ENCODE measurements at places on chromosomes 4 and X.

GRCh38 chrX:43666311-43666912 is 10.3 kb downstream of the MAOA start:
- H3K36me3 ChIP-seq = no peaks in the 10 kb centered on the region
- no peak overlapping the region for H3K27ac ChIP-seq
- H3K4me3 ChIP-seq = no peak overlapping the region
- H3K27me3 ChIP-seq = no peaks in the 10 kb centered on the region

DNA sequence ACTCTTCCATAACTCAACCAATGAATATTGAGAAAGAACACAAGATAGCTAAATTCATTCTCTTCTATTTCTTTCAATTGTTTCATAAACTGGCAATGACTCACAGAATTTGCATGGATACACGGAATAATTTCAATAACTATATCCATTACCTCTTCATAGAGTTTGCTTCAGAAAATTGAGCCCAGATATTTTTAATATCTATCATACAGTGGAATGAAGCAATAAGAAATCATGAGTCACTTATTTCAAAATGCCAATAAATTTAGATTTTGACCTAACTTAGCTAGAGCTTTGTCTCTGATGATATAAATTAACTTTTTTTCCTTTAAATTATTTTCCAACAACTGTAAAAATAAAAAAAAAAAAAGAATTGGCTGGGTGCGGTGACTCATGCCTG is 22.2 kb upstream of the MANBA start:
- H3K4me1 ChIP-seq = no peaks in the 10 kb centered on the region
- H3K27me3 ChIP-seq = no peaks in the 10 kb centered on the region
- H3K36me3 ChIP-seq = no peaks in the 10 kb centered on the region

DNA sequence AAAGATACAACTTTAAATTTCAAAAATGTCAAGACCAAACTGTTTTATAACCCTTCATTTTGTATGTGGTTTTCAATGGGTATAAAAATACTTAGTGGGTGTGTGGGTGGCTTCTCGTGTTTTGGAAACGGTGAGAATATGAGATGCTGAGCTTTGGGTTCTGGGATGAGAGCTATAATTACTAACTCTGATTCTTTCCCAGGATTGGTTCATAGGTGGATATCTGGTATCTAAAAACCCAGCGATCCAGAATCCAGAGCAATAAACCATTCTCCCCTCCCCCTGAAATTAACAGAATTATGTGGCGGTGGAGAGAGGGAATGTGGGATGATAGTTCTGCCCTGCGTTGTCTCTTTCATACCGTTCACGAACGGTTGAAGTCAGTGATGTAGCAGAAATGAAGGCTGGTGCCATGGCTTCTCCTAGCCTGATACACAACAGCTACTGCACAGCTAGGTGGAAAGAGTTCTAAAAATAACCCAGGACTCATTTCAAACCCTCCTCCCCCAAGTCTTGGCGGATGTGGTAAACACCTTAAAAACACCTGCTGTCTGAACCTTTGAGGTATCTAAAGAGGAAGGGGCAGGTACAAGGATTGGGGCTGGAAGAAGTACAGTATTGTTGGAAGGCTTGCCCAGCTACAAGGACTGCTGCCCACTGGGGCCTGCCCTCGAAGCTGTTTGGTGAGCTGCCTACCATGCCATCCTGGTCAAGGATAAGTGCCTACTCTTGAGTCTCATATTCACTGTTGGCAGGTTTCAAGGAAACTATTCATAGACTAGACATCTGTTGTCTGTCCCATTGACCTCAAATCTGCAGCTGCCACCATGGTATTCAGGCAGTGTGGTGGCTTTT is 44.5 kb downstream of the SEPTIN11 start:
- H3K27me3 ChIP-seq = no peaks in the 10 kb centered on the region
- DNase-seq = peak; percentile 43
- peak overlapping the region; percentile 25 for H3K4me3 ChIP-seq

DNA sequence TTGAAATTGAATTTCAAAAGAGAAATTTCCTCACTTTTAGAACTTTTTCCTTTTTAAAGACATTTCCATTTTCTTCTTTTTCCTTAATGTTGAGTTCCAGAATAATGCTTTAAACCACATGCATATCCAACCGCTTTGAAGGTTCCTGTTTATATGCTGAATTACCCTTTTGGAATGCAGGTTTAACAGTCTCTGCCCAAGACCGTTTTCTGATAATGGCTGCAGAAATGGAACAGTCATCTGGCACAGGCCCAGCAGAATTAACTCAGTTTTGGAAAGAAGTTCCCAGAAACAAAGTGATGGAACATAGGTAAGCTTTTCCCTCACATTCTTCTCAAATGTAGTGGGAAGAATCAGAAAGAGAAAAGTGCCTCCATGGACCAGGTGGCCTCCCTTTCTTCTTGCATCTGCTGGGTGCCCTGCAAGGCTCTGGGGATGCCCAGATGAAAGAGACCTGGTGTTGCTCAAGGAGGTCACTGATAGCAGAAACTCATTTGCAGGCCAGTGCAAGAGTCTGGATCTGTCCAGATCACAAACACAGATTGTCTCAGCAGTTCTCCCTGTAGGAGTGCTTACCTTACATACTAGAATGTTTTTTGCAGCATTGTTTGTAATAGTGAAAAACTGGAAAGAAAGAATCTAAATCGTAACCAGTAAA is 42.9 kb downstream of the MOSPD2 start:
- no peaks in the 10 kb centered on the region for H3K4me1 ChIP-seq
- peaks cover 21% of the 10 kb centered on the region for H3K36me3 ChIP-seq
- no peak overlapping the region for H3K27ac ChIP-seq
- DNase-seq = no peak
- H3K4me3 ChIP-seq = no peak overlapping the region

- no peak for DNase-seq
- no peak overlapping the region for H3K27ac ChIP-seq
- no peak overlapping the region for H3K4me3 ChIP-seq
- no peaks in the 10 kb centered on the region for H3K36me3 ChIP-seq
- H3K4me1 ChIP-seq = no peaks in the 10 kb centered on the region
These were observed 795.4 kb upstream of the MAGEB2 start for GRCh38 chrX:29419774-29420553.

- no peaks in the 10 kb centered on the region for H3K36me3 ChIP-seq
- H3K4me3 ChIP-seq = no peak overlapping the region
- no peaks in the 10 kb centered on the region for H3K4me1 ChIP-seq
- DNase-seq = no peak
- H3K27me3 ChIP-seq = no peaks in the 10 kb centered on the region
- H3K27ac ChIP-seq = no peak overlapping the region
These were observed 39.3 kb downstream of the GRIA3 start for GRCh38 chrX:123223409-123223808.

- H3K27ac ChIP-seq = no peak overlapping the region
- H3K4me1 ChIP-seq = no peaks in the 10 kb centered on the region
- H3K4me3 ChIP-seq = no peak overlapping the region
- no peak for DNase-seq
These were observed 960.8 kb upstream of the PRKX start for GRCh38 chrX:4674028-4674782.

- DNase-seq = no peak
- no peak overlapping the region for H3K27ac ChIP-seq
- no peaks in the 10 kb centered on the region for H3K27me3 ChIP-seq
- no peaks in the 10 kb centered on the region for H3K4me1 ChIP-seq
These were observed 64.3 kb downstream of the TAPT1 start for GRCh38 chr4:16161851-16162408.

DNA sequence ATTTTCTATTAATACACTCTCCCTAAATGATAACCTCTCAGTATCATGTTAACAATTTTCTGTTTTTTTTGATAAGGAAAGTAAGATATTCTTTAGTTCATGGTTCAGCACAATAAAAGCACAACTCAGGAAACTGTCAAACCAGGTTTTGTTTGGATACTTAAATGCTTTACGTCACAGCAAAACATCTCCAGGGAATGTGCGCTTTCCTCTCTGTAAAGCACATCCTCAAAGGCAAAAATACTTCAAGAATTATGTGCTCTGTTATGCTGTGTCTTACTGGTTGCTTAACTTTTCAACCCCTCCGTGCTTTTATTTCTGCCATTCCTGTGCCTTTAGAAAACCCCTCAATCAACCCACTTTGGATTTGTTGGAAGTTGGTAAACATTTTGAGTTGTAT is 27.8 kb downstream of the SNX25 start:
- H3K27ac ChIP-seq = no peak overlapping the region
- H3K4me1 ChIP-seq = no peaks in the 10 kb centered on the region
- no peak for DNase-seq

GRCh38 chrX:72126048-72126415 is 5.7 kb downstream of the RTL5 start:
- H3K36me3 ChIP-seq = no peaks in the 10 kb centered on the region
- no peak overlapping the region for H3K4me3 ChIP-seq
- H3K27ac ChIP-seq = no peak overlapping the region
- H3K27me3 ChIP-seq = no peaks in the 10 kb centered on the region

DNA sequence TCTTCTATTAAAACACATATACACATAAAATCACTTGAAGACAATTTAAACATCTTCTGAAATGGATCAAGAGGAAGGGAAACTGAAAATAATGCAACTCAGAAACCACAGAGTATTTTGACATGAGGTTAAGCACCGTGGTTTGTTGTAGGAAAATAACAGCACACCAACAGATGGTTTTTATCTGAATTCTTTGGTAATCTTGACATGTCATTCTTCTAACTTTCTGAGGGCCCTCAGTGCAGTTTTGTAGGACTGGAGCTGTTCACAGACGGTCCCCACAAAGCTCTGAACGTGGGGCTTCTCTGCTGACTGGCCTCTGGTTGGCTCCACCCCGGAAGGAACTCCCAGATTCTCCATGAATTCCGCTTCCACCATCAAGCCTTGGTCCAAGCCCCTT is 16.0 kb upstream of the TLR8 start:
- no peaks in the 10 kb centered on the region for H3K36me3 ChIP-seq
- no peak for DNase-seq
- H3K27me3 ChIP-seq = no peaks in the 10 kb centered on the region
- peaks cover 11% of the 10 kb centered on the region for H3K4me1 ChIP-seq

Measured in T-cell (primary cell).